ENCODE measurements at places on chromosomes 5 and 9.

DNA sequence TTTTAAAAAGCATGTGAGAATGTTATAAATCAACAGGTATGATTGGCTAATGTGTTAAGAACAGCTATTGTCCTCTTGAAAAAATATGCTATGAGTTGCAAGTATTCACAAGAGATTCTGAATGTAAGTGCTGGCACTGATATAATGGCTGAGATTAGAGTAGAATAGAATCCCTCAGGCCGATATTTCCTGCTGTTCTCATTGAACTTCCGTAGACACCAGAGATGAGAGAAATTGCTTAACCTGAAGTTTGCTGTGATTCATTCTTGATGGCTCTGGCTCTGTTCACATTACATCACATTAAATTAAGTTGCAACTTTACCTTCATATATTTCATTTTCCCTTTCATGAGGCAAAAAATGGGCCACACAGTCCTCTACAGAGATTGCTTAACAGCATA is 114.5 kb downstream of the BAAT start:
- no peak for DNase-seq

DNA sequence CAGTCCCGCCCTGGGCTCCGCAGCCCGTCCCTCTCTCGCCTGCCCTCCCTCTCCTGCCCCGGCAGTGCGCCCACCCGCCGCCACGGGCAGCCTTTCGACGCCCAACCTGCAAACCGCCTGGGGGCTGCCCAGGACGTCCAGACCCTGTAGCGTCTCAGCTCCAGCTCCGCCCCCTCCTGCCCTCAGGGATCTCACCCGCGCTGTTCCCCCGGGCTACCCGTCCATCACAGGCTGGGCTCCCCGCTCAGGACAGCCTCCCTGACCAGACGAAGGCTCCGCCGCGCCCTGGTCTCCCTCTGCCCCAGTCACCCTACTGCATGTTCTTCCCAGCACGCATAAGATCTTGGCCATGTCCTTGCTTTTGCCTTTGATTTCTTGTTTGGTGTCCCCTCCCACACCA is 1.4 kb downstream of the RASGEF1C start:
- DNase-seq = no peak

DNA sequence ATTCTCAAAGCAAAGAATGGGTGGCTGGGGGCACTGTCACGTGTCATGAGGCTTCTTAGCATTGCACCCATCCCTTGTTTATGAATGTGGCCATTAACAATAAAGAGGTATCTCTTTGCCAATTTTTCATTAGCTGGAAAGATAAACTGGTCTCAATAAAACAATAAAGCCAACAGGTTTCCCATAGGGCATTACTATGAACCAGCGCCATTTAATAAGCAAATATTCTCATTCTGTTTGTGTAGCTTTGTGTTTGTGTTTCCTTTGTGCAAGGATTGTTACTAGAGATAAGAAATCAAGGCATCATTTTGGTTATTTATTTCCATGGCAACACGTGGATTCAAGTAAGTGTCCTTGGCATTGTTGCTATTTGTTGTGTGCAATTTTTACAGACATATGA is 37.6 kb upstream of the CAST start:
- no peak for DNase-seq

DNA sequence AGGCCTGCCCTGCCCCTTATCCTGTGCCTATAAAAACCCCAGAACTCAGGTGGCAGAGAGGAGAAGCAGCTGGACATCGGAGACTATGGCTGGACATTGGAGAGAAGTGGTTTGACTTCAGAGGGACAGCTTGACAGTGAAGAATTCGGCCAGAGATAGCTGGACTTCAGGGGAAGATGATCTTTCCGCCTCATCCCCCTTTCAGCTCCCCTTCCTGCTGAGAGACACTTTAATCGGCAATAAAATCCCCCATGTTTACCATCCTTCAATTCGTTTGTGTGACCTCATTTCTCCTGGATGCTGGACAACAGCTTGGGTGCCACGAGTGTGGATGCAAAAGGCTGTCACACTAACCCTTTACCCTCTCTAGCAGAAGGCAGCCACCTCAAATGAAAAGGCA is 134.1 kb upstream of the TUT7 start:
- DNase-seq = no peak

DNA sequence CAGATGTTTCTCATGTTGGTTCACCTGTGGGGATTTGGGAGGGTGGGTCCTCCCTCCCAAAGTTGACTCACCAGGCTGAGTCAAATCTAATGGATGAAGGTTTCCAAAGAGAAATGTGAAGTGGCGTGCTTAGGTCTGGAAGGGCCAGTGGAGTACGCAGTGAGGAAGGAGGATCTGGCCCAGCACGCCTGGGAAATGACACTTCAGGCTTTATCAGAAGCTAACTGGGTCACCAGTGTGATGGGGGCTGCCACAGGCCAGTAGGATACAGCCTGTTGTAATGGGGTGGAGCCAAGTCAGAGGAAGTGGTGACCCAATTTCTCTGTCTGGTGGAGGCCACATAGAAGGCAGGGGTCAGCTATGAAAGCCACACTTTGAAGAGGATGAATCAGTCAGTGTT is 18.0 kb downstream of the POLR1E start:
- no peak for DNase-seq

DNA sequence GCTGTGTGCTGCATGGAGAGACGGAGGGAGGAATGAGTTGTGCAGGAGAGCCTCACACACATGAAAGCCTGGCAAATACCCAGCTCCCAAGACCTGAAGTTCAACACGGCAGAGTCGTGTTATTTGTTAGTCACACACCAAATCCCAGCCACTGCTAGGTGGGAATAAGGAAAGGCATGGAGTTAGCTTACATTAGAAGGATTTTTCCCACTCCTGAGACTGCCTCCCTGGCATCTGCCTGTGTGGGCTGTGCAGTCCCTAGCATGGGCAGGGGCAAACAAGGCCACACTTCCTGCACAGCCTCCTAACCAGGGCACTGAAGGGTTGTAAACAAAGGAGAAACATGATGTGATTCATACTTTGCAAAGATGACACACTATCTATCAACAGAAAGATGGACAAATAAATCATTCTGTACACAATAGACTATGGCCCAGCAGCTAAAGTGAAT is 306.8 kb downstream of the SPOCK1 start:
- no peak for DNase-seq

GRCh38 chr5:1748845-1749244 is 50.8 kb downstream of the MRPL36 start:
- no peak for DNase-seq

DNA sequence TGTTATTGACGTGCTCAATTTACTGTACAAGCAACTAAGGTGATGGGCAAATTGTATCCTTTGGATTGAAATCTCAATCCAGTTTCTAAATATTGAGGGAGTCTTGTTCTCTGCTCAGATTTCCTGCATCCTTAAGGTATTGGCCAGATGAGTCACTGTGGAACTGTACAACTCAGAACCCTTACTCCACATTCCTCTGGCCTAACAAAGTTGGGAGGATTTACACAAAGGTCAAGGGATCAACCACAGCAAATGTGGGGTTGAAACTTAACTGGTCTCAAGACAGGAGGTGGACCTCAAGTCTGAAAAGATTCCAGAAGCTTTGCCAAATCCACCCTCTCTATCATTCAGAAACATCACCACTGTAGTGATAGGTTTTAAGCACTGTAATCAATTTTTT is 81.5 kb upstream of the AGXT2 start:
- DNase-seq = no peak

- no peak for DNase-seq
Measured at GRCh38 chr9:79073201-79073600, 498.6 kb upstream of the TLE4 start.

DNA sequence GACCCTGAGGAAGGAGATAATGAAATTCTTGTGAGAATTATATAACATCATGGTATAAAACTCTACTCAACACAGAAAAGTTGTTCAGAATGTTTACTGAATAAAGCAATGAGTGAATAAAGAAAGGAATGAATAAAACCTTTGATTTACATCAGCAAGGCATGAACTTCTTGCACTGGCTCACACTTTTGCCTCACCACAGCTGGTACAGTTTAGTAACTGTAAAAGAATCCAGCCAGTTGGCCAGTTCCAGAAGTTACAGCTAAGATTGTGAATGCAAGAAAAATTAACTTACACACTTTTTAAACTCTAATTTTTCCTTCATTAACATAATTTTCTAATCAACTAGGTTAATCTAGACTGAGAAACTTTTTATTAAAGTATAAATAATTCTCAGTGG is 490.9 kb downstream of the NFIB start:
- no peak for DNase-seq

GRCh38 chr9:122107291-122107805 is 14.2 kb upstream of the TTLL11 start:
- DNase-seq = no peak

GRCh38 chr5:13932011-13932410 is 12.5 kb downstream of the DNAH5 start:
- DNase-seq = no peak

DNA sequence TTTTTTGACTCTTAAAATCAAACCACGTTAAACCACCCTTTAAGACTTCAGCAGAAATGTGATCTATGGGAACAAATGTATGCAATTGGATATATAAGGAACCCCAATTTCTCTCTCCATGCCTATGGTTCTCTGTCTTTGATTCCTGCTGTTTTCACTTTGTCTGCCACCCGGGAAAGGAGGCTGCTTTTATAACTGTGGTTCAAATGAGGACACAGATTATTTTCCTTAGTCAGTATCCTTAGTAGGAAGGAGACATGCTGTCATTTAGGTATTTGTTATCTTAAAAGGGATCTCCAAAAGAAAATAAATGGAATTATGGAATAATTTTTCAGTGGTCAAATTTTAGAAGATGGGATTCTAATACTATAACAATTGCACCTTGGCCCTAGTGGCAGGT is 176.1 kb upstream of the NREP start:
- DNase-seq = no peak

DNA sequence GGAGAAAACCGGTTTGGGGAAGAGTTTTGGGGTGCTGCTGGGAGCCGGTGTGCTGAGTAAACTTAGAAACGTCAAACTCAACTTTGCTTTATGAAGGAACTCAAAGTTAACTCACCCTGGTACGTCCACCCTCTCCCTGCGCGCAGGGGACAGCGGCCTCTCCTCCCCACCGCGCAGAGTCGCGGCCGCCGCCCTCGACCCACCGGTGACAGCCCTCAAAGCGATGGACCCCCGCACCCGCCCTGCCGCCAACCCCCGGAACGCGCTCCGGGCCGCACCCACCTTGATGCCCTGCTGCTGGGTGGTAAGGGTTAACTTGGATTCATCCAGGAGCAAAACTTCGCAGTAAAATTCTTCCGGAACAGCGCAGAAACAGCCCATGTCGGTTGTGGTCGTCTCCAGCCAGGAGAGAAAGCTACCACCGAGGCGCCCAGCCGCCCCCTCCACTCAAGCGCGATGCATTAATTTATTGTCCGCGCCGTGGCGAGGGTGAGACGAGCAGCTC is 366 bp downstream of the EPB41L4A start:
- no peak for DNase-seq

- no peak for DNase-seq
Measured at GRCh38 chr5:111254613-111255012, 30.4 kb downstream of the CAMK4 start.

GRCh38 chr9:739362-739761 is 102.1 kb upstream of the DMRT1 start:
- no peak for DNase-seq

DNA sequence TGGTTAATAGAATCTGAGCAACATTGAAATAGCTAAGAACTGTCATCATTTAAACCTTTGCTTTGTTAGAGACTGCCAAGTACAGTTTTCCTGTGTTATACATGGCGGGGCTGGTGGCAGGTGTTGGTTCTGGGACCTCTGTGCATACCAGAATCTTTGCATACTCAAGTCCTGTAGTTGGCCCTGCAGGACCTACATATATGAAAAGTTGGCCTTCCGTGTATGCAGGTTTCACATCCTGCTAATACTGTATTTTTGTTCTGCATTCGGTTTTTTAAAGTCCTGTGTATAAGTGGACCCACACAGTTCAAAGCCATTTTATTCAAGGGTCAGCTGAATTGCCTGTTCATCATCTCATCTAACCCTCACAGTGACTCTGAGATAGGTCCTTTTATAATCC is 36.4 kb downstream of the LARP1 start:
- no peak for DNase-seq

DNA sequence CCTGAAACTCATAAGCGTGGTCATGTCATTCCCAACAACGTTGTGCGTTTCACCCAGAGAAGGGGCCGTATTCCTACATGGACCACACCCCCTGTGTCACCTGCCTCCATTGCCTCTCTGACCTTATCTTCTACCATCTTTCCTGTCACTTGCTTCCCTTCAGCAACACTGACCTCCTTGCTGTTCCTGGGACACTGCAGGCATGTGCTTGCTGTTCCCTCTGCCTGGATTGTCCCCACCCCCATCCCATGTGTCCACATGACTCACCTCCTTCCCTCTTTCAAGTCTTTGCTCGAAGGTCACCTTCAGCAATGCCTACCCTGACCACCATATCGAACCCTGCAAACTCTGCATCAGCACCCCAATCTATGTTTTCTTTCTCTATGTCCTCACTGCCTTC is 133.2 kb upstream of the ZNF618 start:
- DNase-seq = no peak

DNA sequence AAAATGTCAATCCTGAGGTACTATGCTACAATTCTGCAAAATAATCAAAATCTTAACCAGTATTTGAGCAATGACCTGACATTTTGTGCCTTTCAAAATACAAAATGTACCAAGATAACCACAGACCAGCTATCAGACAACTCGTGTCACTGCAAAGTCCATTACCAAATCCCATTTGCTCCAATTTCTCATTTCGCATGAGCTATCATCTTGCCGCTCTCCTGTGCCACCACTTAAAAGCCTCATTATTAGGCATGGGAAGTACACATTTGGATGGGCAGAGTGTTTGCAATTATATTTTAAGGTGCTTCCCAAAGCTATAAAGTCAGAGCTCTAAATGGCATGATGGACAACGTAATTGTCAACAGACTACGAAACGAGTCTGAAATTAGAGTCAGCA is 205.2 kb downstream of the AGTPBP1 start:
- no peak for DNase-seq

Measured in NCI-H1048 (cell line).